ENCODE measurements at places on chromosomes 3 and 15.

- DNase-seq: no peak
Measured at GRCh38 chr15:66472176-66472999, 25.2 kb downstream of the SNAPC5 start.

DNA sequence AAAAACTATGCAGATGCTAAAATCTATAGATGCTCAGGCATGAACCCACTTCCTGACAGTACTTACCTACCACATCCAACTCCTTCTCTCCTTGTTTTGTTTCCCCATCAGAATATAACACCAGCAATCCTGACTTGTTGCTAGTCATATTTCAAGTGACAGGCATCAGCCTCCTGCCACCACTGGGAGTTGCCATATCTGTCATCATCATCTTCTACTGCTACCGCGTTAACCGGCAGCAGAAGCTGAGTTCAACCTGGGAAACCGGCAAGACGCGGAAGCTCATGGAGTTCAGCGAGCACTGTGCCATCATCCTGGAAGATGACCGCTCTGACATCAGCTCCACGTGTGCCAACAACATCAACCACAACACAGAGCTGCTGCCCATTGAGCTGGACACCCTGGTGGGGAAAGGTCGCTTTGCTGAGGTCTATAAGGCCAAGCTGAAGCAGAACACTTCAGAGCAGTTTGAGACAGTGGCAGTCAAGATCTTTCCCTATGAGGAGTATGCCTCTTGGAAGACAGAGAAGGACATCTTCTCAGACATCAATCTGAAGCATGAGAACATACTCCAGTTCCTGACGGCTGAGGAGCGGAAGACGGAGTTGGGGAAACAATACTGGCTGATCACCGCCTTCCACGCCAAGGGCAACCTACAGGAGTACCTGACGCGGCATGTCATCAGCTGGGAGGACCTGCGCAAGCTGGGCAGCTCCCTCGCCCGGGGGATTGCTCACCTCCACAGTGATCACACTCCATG is 65.3 kb downstream of the TGFBR2 start:
- no peak for DNase-seq

- DNase-seq: no peak
Measured at GRCh38 chr3:177711637-177712036, 514.4 kb upstream of the TBL1XR1 start.

DNA sequence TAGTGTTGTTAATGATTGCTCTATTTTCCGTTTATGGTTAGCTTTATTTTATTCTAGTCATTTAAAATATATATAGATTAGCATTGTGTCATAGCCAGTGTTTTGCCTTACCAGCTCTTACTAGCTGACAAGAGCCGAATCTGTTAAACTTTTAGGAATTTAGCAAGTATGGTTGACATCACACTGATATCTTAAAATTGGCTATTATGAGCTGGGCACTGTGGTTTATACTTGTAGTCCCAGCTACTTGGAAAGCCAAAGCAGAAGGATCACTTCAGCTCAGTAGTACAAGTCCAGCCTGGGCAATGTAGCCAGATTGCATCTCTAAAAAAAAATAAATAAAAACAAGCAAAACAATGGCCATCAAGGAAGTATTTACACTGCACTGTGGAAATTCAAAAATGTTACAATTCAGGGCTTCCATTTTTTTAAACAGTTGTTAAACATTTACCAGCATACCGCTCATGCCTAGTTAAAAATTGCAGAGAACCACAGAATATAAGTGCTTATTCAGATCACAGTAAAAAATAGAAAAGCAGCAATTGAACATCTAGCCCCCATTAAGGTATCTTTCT is 208.4 kb upstream of the CGNL1 start:
- DNase-seq: no peak
